ENCODE measurements at places on chromosomes 1 and 21. TPM values are rescaled to one million over a fixed set of nuclear protein-coding genes. Genes with fewer than 3 reads are reported as not detected.

DNA sequence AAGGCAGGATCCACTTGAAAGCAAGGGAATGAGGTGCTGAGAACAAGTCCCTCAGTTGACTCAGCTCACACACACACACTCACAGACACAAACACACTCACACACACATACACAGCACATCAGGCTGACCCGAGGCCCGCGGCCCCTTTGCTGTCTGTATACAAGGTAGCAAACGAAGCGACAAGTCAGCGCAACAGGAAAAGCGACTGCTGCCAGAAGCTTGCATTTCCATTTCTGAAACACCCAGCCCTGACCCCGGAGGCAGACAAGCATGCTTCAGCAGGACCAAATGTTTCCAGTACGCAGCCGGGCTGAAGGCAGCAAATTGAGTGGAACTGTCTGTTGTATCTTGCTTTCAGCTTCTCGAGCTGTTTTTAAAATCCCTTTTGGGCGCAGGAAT lies 501.6 kb downstream of the NPHP4 start:
- no peak overlapping the region for H3K4me3 ChIP-seq
- H3K27ac ChIP-seq: no peak overlapping the region
- H3K36me3 ChIP-seq: no peaks in the 10 kb centered on the region
- H3K27me3 ChIP-seq: no peaks in the 10 kb centered on the region

The SAMD13 gene
- polyA plus RNA-seq: 7.1 TPM

- no peaks in the 10 kb centered on the region for H3K4me1 ChIP-seq
- DNase-seq: no peak
- H3K36me3 ChIP-seq: no peaks in the 10 kb centered on the region
- H3K27ac ChIP-seq: no peak overlapping the region
Measured at GRCh38 chr1:104387716-104388508, 638.2 kb downstream of the AMY1C start.

GRCh38 chr21:44483288-44484237 lies 28.3 kb downstream of the LRRC3 start:
- no peak overlapping the region for H3K27ac ChIP-seq
- H3K4me3 ChIP-seq: no peak overlapping the region
- no peak for DNase-seq
- H3K27me3 ChIP-seq: no peaks in the 10 kb centered on the region

GRCh38 chr1:218464871-218465270 lies 119.7 kb downstream of the TGFB2 start:
- H3K36me3 ChIP-seq: no peaks in the 10 kb centered on the region
- peaks cover 23% of the 10 kb centered on the region for H3K4me1 ChIP-seq
- no peak overlapping the region for H3K4me3 ChIP-seq
- no peak for DNase-seq
- H3K27me3 ChIP-seq: no peaks in the 10 kb centered on the region
- no peak overlapping the region for H3K27ac ChIP-seq

The ESRRG gene
- polyA plus RNA-seq: 1.8 TPM

All from left lung (tissue), 14 donors.